ENCODE measurements at places on chromosomes 1 and 21.

GRCh38 chr1:2347409-2347785 is 44.0 kb downstream of the MORN1 start:
- no peak for DNase-seq

DNA sequence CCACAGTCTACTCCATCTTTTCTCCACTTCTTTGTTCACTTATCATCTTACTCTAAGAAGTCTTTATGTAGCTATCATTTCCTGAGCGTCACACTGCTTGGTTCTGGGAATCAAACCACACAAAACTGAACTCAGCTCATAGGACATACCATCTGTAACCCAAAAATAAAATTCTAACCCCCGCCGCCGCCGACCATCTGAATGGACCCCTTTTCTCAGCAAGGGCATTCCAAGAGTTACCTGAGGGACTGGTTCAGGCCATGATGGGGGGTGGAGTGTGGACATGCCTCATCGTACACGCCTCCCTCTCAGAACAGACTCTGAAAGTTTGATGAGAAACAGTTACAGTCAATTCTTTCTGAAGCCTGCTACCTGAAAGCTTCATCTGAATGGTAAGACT is 12.6 kb upstream of the CHI3L2 start:
- DNase-seq = no peak

DNA sequence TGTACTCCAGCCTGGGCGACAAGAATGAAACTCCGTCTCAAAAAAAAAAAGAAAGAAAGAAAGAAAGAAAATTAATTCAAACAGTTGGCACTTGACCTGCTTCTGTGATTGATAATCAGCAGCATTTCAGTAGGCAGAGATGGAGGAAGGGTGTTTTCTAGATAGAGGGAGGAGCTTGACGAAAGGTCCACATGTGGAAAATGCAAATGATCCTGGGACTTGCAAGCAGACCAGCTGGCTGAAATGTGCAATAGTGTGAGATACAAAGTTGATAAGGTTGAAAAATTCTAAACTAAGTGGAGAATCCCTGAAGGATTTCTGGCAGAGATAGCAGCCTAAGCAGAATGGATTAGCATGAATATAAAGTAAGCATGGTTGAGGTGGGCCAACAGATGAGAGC is 4.2 kb downstream of the ELAPOR1 start:
- no peak for DNase-seq

DNA sequence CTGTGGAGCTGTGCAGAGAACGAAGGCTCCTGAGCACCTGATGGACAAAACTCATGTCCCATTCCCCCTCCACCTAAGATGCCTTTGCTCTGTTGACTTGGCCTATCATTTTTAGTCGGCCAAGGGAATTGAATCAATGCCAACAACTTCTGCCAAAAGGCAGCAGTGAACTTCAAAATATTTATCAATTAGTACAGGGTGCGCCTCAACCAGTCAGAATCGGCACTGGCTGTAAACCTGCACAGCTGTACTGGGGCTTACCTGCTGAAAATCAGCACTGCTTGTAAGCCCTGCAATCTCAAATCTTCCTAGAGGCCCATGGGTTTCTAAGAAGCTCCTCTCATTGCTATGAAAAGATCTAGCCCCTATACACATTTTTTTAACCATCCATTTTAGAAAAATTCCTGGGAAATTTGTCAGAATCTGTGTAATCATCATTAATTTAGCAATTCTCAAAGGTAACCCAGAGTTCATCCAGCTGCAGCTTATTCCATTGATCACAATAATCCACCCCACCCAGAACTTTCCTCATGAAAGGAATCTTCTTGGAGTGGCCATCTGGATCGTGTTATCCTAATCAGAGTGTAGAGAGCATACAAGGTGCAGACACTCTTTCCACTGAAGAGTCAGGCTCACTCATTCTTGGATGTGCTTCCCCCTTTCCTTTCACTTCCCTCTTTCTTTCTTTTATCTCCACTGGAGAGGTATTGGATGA is 40.2 kb downstream of the ADAMTS1 start:
- no peak for DNase-seq

GRCh38 chr1:37250371-37250770 is 216.1 kb upstream of the GRIK3 start:
- no peak for DNase-seq

DNA sequence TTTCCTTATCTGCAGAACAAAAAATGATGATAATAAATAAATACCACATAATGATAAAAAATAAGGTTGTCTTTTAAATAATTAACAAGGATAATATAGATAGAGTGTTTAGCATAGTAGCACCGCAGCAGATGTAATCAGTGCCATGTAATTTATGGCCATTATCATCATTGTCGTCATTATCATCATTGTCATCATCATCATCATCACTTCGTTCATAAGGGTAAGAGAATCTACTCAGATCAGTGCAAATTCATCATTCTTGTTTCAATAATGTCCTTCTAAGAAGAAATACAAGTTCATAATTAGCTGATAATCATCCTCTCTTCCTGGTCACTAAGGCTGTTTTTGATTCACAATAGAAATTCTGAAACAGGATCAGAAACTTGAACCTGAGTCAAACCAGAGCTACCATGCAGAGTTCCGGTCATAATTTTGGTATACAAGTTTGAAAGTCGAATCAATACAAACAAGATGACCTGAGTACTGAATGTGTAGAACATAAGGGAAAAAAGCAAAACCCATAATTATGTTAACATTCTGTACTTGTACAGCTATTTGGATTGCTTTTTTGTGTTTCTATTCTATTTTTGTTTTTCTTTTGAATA is 172.0 kb downstream of the LRRC40 start:
- no peak for DNase-seq
